ENCODE measurements at places on chromosomes 3 and 15. TPM values are rescaled to one million over a fixed set of nuclear protein-coding genes. Genes with fewer than 3 reads are reported as not detected.

HACD2 gene
- polyA plus RNA-seq: 31.4 TPM

DUOXA2 gene
- 0.11 TPM for polyA plus RNA-seq

SLC6A11 gene
- 252 TPM for polyA plus RNA-seq

C15orf62 gene
- polyA plus RNA-seq: 2.8 TPM
